GDM1 (cell line): ENCODE measurements at places on chromosomes 2 and 18.

- DNase-seq, result no peak
These were observed 243.6 kb upstream of the RBMS1 start for GRCh38 chr2:160737247-160737646.

DNA sequence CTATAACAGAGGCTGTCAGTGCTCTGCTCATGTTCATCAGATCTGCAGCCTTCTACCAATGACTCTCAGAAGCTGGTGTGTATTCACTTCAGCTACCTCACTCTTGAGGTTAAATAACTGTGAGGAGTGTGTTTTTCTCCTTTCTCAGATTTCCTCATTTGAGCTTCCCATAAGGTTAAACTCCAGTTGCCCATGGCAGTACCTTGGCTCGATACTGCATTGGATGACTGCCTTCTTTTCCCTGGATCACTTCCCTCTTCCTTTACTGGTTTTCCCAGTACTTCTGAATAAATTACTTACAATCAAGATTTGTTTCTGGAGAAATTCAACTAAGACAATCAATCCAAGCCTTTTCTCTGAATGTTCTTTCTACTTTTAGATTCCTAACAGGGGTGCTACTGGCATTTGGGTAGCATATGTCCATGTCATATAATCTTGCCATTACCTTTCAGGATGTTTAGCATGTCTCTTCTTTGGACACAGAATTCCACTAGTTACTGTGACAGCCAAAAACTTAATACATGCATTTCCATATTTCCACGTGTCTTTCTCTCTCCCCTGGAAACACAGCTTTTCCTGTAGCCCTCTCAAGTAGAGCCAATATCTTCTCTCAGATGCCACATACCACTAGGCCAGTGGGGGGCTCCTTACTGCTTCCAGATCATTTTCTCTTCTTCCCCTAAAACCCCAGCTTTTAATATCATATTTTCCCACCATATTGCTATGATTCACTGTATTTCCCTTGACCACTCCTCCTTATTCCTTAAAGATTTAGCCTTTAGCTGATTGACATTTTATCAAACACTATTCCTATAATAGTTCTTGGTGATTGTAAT lies 15.0 kb upstream of the SPOPL start:
- DNase-seq, result no peak

DNA sequence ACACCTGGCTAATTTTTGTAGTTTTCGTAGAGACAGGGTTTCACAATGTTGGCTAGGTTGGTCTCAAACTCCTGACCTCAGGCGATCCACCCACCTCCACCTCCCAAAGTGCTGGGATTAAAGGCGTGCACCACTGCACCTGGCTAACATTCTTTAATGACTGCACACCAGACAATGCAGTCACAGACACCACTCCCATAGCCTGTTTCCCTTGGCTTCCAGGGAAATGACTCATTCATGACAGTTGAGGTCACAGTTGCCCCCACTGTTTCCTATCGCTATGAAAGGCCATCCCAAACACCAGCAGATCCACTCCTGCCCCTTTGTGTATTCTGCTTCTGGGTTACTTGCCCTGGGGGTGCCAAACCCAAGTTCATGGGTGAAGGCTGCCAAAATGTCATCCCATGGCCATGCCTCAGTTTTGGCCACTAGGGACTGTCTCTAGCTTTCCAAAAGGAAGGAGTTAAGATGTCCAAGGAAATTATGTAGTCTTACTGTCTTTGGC lies 8.7 kb downstream of the CHMP1B start:
- DNase-seq, result no peak

GRCh38 chr18:63606526-63606925 lies 19.4 kb downstream of the SERPINB13 start:
- no peak for DNase-seq

- no peak for DNase-seq
These were observed 32.0 kb upstream of the CAB39 start for GRCh38 chr2:230680463-230681170.

DNA sequence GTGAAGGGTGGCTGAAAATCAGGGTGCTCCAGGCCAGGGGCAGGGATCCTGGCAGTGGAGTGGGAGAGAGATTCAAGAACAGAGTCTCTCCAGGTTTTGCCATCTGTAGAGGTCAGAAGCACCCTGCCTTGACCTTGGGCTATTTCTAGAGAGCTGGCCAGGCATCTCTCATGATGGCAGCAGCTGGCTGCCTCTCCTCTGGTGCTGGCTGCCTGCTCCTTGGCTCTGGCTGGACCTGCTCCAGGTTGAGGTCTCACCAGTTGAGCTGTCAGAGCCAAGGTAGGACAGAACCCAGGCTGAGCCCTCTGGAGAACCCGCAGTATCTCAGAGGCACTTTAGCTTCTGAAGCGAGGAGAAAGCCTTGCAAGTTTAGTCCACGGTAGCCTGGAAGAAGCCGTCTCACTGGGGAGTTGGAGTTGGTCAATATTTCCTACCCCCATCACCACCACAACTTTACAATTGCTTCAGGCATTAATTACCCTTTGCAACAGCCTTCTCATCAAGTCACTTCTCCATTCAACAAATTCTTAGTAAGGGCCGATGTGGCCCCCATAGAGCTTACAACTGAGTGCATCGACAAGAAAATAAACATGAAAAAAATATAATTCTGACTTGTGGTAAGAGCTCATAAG lies 25.6 kb downstream of the GNLY start:
- no peak for DNase-seq

- no peak for DNase-seq
These were observed 73.8 kb downstream of the USP40 start for GRCh38 chr2:233492751-233493150.

GRCh38 chr18:28412521-28412920 lies 235.6 kb upstream of the CDH2 start:
- no peak for DNase-seq

GRCh38 chr2:18238209-18238608 lies 322.2 kb downstream of the RDH14 start:
- no peak for DNase-seq

- DNase-seq, result no peak
These were observed 124.7 kb downstream of the QPCT start for GRCh38 chr2:37469126-37469525.

DNA sequence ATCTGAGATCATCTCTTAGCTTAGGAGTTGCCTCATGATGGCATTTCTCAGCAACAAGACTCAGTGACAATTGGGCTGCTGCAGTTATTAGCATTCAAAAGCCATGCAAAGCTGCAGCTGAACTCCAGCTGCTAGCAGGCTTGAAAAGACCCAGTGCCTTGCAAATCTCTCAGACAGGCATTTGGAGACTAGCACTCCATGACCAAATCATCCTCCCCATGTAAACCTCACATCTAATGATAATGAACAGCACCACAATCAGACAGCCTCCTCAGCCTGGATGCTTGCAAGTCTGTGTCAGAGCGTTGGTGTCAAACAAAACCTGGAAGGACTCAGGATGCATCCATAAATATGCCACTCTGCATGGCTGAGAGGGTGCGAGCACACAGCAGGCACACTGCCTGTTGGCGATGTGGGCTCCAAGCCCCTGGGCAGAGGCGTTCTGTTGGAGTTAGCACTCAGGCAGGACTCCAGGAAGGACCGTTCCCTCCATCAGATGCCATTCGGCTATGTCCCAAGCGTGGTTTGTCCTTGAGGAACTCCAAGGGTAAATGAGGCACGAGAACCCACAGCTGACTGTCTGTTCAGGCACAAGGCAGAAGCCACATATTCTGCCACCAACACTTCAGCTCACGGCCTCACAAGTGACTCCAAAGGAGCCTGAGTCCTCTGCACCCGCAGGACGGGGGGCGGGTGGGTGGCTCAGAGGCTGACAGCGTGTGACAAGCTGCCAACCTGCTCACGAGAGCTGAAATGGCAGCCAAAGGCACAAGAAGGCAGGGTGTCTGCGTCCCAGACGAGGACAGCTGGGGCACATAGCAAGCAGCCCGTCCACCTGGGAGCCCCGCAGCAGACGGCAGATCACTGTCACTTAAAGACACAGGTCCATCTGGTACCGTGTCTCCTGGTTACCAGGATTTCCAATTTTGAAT lies 183.8 kb downstream of the MYT1L start:
- DNase-seq, result no peak

DNA sequence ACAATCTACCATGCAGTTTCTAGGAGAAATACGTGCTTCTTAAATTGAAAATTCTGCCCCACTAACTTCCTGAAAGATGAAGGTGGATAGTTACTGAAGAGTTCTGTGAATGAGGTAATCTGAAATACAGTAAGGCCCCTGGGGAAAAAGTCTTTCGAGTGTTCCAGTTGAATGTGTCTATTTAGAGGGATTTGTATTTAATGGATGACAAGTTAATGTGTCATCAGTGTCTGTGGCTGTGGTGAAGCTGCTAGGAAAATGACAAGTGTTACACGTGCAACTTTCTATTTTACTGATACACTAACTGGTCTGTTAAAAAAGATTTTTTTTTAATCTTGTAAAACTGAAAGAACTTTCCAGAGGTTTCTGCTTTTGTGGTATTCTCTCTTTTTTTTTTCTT lies 384.6 kb downstream of the STK39 start:
- no peak for DNase-seq

GRCh38 chr2:203972066-203972465 lies 35.5 kb downstream of the ICOS start:
- no peak for DNase-seq

- DNase-seq, result no peak
These were observed 67.9 kb downstream of the SLC9A4 start for GRCh38 chr2:102540882-102541281.

DNA sequence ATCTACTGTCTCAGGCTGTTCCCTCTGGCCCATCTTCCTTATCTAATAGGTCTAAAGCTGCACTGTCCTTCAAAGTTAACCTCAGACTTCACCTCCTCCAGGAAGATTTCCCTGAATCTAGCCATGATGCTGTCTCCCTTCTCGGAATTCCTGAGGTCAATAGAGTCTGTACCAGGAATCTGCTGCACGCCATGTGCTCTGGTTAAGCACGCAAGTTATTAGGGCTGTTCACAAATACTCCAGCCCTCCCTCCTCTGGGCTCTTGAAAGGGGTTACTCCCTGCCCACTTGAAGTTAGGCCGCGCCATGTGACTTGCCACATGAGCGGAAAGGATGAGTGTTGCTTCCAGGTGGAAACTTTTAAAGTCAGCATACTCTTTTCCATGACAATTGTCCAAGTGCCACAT lies 43.6 kb downstream of the MCFD2 start:
- no peak for DNase-seq

GRCh38 chr2:16198166-16198912 lies 258.0 kb downstream of the MYCN start:
- DNase-seq, result no peak

DNA sequence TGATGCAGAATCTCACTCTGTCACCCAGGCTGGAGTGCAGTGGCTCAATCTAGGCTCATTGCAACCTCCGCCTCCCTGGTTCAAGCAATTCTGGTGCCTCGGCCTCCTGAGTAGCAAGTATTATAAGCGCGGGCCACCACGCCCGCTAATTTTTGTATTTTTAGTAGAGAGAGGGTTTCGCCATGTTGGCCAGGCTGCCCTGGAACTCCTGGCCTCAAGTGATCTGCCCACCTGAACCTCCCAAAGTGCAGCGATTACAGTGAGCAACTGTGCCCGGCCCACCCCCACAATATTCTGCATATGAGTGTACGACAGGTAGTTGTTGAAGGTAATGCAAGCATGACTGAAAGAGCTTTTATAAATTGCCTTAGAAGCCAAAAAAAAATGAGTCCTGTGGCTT lies 1.2 kb downstream of the WDR75 start:
- no peak for DNase-seq

DNA sequence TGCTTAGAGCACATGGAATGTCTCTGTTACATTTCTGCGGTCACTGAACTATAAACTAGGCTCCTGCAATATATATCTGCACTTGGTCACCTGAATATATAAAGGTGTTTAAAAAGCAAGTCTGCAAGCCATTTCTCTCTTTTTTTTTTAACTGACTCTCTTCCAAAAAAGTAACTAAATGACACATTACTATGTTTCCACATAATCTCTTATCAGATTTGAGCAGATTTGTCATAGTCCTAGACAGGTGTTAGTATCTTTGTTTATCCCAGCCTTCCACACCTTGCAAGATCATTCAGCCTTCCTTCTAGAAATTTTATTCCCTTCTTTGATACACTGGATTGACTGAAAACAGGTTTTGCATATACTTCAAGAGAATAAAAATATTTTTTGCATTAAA lies 86.7 kb upstream of the KLF7 start:
- no peak for DNase-seq

GRCh38 chr18:63869374-63869773 lies 18.1 kb upstream of the SERPINB2 start:
- no peak for DNase-seq

GRCh38 chr18:73136134-73136533 lies 268.3 kb upstream of the NETO1 start:
- no peak for DNase-seq

GRCh38 chr18:36099311-36099710 lies 29.8 kb downstream of the SLC39A6 start:
- no peak for DNase-seq

- DNase-seq, result no peak
These were observed 16.1 kb downstream of the STRADB start for GRCh38 chr2:201467666-201468065.

DNA sequence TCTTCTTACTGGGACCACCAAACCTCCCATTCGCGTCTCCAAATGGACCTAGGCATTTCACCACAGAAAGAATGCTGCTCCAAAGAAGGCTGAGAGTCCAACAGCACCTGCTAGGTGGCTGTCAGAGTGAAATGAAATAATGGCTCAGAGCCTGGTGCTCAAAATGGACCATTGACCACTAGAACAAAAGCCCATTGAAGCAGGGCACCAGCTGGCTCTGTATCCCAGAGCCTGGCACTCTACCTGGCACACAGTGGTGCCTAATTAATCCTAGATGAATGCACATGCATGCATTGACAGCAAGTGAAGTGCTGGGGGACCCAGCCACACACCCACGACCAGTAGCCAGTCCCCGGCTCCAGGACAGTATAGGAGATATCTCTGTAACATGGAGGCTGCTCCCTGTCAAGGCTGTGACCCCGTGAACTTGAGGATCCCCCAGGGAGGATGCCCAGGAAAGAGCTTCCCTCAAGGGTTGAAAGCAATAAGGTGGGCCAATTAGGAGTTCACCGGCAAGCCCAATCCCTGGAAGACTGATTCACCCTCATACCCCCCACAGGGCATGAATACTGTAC lies 261.3 kb downstream of the TNS1 start:
- DNase-seq, result no peak

- DNase-seq, result no peak
These were observed 567.6 kb downstream of the PLCL1 start for GRCh38 chr2:198371921-198372543.

- no peak for DNase-seq
These were observed 98.5 kb upstream of the LRRTM1 start for GRCh38 chr2:80403081-80403480.

- no peak for DNase-seq
These were observed 178.1 kb downstream of the ACOXL start for GRCh38 chr2:110910423-110910822.

DNA sequence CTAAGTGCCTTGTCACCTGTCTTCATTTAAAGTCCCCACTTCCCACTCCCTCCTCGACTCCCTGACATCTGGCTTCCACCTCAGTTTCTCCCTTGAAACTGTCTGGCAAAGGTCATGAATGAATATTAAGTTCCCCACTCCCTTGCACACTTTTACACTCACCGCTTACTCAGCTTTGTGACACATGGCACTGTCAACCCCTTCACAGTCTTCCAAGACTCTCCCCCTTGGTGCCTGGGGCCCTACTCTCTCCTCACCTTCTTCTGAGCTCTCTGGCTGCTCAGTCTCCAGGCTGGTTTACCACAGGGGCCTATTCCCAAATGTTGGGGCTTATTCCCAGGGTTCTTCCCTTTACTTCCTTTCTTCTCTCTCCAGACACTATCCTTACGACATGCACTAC lies 17.9 kb upstream of the PTPN4 start:
- no peak for DNase-seq

- peak; percentile 1 for DNase-seq
These were observed 26.7 kb downstream of the POLR1A start for GRCh38 chr2:86078774-86079545.

- no peak for DNase-seq
These were observed 1.1 kb downstream of the COX5B start for GRCh38 chr2:97646977-97647376.
